Activated CD4-positive, alpha-beta T cell treated with anti-CD3 and anti-CD28 coated beads, Interleukin-2, amount 50 U/mL, for 16 hours (primary cell): ENCODE measurements at places on chromosomes 1 and 21.
A peak's percentile ranks its signal among the peaks of the same experiment; 100 is the strongest.

- no peak for DNase-seq
These were observed 59.0 kb downstream of the RUSC1 start for GRCh38 chr1:155379631-155380090.

- no peak for DNase-seq
These were observed 251.4 kb downstream of the MATN1 start for GRCh38 chr1:30472009-30472408.

DNA sequence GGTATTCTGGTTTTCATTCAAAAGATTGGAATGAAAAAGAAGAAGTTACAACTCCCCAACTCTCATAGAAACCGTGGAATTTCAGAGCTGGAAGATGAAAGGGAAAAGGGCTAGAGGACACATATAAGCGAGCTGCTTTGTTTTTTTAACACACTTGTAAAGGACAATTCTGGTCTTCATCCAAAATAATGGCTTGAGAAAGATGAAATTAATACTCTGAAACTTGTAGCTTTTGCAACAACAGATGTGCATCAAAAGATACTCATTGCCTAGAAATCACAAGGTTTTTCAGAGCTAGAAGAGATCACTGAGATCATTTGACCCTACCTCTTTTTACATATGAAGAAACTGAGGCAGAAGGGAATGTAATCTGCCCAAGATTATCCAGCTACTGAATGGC lies 25.6 kb downstream of the NR5A2 start:
- no peak for DNase-seq

GRCh38 chr21:14554948-14555347 lies 8.8 kb upstream of the SAMSN1 start:
- DNase-seq = peak; percentile 55
